Transverse colon (tissue), 4 donors: ENCODE measurements at places on chromosomes 13 and 19.

DNA sequence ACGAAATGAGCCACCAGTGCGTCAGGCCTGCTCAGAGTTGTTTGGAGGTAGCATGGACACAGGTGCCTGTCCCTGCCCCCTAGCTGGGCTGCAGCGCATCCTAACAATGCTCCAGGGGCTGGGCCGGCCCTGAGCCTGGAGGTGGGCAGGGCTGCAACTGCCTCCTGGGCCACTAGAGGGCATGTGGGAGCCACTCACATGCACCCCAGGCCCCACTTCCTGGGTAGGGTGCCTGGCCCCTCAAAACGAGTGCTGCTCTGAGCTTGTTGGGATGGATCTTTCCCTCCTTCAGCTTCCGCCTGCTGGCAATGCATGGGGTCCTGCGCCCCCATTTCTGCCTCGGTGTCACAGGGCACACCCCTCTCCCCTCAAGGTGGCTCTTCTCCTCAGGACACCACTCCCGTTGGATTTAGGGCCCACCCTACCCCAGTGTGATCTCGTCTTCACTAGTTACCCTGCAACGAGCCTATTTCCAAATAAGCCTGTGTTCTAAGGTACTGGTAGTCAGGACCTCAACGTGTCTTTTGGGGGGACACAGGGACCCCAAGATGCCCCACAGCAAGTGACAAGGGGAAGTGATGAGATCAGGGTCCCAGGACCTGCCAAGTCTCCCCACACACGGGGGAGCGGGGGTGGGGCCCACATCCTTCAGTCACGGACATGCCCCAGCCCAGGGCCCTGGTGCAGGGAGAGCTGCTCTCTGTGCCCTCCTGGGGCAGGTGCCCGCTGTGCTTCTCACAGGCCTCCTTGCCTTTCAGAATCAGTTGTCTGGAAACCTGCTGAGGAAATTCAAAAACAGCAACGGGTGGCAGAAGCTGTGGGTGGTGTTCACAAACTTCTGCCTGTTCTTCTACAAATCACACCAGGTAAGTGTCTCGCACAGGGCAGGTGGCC, 131.3 kb downstream of the STK24 start:
- no peaks in the 10 kb centered on the region for H3K36me3 ChIP-seq
- peak; percentile 80 for DNase-seq
- H3K4me3 ChIP-seq, result no peak overlapping the region

DNA sequence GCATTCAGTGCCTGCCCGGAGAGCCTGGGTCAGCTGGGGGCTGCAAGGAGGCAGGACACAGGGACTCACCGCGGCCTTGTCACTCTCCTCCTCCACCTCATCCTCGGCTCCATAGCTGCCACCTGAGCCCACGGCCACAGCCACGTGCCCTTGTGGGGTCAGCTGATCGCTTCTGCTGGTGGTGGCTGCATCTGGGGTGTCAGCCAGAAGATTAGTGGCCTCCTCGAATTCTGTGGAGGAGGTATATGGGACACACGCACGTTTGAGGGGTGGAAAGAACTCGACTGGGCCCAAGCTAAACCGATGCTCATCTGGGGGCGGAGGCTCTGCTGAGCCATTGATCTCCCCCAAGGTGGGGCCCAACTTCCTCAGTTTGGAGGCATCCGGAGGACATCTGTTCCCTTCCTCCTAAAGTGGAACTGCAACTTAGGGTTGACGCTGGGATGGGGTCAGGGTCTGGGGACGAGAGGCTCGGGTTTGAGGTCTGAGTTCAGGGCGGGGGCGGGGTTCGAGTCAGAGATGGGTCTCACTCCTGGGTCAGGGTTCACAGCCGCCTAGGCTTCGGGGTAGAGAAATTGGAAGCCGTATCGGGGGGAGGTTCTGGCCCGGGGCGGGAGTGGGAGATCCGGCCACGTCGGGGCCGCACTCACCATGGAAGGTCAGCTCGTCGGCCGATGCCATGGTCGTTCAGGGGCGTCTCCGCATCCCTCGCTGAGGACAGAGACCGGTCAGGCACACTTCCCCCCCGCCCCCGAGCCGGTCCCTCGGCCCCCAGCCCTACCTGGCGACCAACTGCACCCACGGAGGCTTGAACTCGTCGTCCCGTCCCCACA, 493 bp downstream of the YIPF2 start:
- peak overlapping the region; percentile 85 for H3K4me3 ChIP-seq
- peaks cover 15% of the 10 kb centered on the region for H3K4me1 ChIP-seq
- H3K27ac ChIP-seq, result peak overlapping the region; percentile 90
- no peak for DNase-seq

DNA sequence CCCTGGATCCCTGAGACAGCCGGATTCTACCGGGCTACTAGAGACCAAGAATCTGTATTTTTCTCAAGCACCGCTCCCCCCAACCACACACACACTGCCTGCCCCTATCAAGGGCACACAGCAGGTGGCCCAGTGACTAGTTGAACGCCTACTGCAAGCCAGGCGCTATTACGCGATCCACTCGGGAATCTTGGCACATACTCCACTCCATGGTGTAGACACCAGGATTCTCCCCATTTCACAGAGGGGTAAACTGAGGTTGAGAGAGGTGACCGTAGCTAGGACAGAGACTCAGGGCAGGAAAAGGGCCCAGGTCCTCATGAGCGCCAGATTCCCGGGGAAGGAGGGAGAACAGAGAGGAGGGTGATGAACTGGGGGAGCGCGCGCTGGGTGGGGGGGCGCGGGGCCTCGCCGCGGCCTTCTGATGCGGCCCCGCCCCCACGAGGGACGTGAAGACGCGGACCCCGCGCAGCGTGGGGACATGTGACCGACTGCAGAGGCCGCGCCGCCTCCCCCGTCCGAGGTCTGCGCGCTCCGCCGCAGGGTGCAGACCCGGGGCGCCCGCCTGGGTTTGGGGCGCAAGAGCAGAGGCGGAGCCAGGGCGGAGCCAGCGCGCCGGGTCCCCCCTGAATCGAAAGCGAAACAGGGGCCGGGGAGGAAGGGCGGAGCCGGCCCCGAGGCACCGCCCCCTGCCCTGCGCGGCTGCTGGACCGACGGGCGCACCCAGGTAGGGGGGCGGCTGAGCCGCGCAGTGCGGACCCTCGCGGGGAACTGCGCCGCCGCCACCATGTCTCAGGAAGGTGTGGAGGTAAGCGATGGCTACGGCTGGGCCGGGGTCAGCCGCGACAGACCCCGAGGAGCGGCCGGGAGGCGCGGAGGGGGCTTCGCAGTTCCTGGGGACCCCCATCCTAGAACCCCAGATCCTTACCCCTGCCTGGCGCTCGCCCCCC, at the start of gene SHFL:
Gene SHFL, plus strand, starts transcription at position 677 of the 950 bp plus-strand sequence. Its CDS starts 111 bp downstream, at position 788.
- no peaks in the 10 kb centered on the region for H3K36me3 ChIP-seq
- H3K27ac ChIP-seq, result peak within 1 kb of the TSS; percentile 93
- H3K27me3 ChIP-seq, result no peaks in the 10 kb centered on the region

DNA sequence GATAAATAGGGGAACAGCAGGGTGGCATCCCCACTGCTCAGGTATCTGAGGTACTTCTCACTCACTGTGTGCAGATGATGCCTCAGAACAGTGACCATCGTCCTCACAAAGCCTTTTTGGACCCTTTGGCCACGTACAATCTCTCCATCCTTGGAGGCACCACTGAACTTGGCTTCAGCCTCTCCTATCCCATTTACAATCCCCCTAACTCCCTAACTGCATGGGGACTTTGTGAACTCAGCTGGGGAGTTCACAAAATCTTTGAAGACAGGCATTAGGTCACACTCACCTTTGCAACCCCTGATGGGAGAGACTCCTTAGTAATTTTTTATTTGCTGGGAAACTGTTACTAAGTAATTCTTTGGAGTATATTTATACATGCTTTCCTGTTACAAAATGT, 60.8 kb downstream of the TBC1D4 start:
- no peaks in the 10 kb centered on the region for H3K4me1 ChIP-seq
- H3K27ac ChIP-seq, result no peak overlapping the region
- H3K4me3 ChIP-seq, result no peak overlapping the region
- DNase-seq, result no peak
- no peaks in the 10 kb centered on the region for H3K36me3 ChIP-seq
- H3K27me3 ChIP-seq, result no peaks in the 10 kb centered on the region

DNA sequence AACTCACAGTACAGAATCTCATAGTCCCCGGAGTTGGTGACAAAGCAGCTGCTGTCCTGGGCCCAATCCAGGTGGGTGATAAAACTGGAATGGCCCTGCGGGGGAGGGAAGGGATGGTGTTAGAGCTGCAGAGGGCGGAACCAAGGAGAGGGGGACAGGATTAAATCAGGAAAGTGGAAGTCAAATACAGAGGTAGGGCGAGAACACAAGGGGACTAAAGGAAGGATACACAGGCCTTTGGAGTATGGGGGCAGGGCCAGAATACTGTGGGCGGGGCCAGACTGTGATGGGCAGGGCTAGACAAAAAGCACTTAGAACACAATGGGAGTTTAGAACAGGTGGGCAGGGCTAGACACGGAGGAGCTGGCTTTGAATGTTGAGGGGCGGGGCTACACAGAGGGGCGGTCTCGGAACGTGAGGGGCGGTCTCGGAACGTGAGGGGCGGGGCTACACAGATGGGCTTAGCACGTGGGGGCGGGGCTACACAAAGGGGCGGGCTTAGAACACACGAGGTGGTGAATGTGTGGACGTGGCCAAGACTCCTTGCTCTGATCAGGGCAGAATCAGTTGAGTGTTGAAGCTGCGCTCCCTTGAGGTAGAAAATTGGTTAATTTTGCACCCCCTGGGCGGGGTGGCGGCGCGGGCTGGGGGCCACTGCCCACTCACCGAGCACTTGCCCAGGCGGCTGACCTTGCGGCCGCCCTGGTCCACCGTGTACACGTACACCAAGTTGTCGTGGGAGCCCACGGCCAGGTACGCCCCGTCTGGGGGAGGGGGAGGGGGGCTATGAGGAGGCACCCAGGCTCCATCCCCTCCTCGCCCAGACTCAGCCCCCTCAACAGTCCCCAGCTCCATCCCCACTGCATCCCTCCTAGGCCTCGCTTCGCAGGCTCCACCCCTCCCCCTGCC, 14.0 kb upstream of the GPR4 start:
- DNase-seq, result peak; percentile 94
- no peak overlapping the region for H3K4me3 ChIP-seq
- peaks cover 25% of the 10 kb centered on the region for H3K36me3 ChIP-seq
- H3K4me1 ChIP-seq, result peaks cover 3% of the 10 kb centered on the region
- peak overlapping the region; percentile 84 for H3K27ac ChIP-seq

DNA sequence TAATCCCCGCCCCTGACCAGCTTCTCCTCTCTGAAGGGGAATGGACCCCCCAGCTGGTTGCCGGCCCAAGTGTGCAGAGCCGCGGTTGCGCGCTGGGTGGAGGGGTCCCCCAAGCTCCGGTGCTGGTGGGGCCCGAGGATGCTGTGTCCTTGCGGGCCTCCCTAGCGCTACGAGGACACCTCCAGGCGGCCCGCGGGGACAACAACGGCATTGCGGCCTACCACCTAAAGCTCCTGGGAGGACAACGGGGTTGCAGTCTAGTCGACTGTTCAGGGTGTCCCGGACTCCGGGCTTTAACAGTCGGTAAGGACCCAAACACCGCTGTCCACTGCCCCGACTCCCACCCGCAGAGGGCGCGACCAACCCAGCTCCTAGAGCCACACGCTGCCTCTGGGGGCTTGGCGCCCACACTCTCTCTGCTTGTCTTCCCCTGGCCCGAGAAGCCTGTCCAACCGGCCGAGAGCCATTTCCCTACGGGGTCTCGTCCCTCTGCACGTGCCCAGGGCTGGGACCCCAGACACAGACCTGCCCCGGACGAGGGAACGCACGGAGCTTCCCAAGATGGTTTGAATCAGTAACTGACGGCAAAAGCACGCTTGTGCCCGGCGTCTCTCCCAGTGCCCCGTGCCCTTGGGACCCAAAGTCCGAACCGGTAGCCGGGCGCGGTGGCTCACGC, 927 bp upstream of the SDHAF1 start:
- DNase-seq, result peak; percentile 38
- no peaks in the 10 kb centered on the region for H3K36me3 ChIP-seq
- peak overlapping the region; percentile 88 for H3K27ac ChIP-seq
- H3K4me1 ChIP-seq, result peaks cover 30% of the 10 kb centered on the region
- H3K27me3 ChIP-seq, result peaks cover under 1% of the 10 kb centered on the region

DNA sequence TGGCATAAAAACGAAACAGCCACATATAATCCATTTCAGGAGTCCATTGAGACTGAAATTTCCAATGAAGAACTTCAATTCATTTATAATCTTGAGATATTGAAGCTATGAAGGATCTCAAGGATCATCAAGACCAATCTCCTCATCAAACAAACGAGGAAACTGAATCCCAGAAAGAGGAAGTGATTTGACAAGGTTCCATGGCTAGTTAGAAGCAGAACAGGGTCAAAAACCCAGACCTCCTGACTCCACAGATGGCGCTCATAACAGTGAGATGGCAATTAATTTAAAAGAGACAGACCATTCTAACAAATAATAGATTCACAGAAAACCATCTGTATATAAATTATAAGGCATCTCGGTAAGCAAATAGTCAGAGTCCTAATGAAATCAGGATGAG, 229.7 kb downstream of the KCTD12 start:
- no peak overlapping the region for H3K27ac ChIP-seq
- no peak overlapping the region for H3K4me3 ChIP-seq
- no peak for DNase-seq
- H3K27me3 ChIP-seq, result no peaks in the 10 kb centered on the region
- H3K4me1 ChIP-seq, result no peaks in the 10 kb centered on the region

GRCh38 chr19:35545855-35546381, 492 bp downstream of the TMEM147 start:
- H3K4me3 ChIP-seq, result peak overlapping the region; percentile 85
- peaks cover 18% of the 10 kb centered on the region for H3K4me1 ChIP-seq
- peak; percentile 60 for DNase-seq
- peak overlapping the region; percentile 90 for H3K27ac ChIP-seq

DNA sequence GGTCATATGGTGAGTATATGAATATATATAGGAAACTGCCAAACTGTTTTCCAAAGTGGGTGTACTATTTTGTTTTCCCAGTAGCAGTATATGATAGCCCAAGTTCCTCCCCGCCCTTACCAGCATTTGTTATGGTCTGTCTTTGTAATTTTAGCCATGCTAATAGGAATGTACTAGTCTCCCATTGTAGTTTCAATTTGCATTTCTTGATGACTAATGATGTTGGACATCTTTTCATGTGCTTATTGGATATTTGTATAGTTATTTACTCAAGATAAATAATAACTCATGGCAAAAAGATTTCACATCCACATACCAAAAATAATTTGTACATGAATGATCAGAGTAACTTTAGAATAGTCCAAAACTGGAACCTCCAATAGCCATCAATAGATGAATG, 75.3 kb upstream of the SERP2 start:
- DNase-seq, result no peak
- no peaks in the 10 kb centered on the region for H3K36me3 ChIP-seq
- H3K27ac ChIP-seq, result no peak overlapping the region
- peaks cover 42% of the 10 kb centered on the region for H3K4me1 ChIP-seq

GRCh38 chr13:46554951-46555350, 2.0 kb downstream of the LRCH1 start:
- H3K36me3 ChIP-seq, result no peaks in the 10 kb centered on the region
- peak overlapping the region; percentile 94 for H3K27ac ChIP-seq
- peaks cover 30% of the 10 kb centered on the region for H3K4me1 ChIP-seq
- H3K4me3 ChIP-seq, result peak overlapping the region; percentile 71

GRCh38 chr19:49149652-49150105, 5.5 kb downstream of the HRC start:
- peak overlapping the region; percentile 56 for H3K4me3 ChIP-seq
- peak overlapping the region; percentile 94 for H3K27ac ChIP-seq
- H3K4me1 ChIP-seq, result peaks cover 17% of the 10 kb centered on the region
- H3K27me3 ChIP-seq, result no peaks in the 10 kb centered on the region
- peak; percentile 60 for DNase-seq

GRCh38 chr13:26497968-26498511, 59.4 kb upstream of the WASF3 start:
- H3K4me1 ChIP-seq, result no peaks in the 10 kb centered on the region
- no peak overlapping the region for H3K4me3 ChIP-seq
- no peaks in the 10 kb centered on the region for H3K27me3 ChIP-seq
- no peak for DNase-seq

- no peak for DNase-seq
- no peaks in the 10 kb centered on the region for H3K27me3 ChIP-seq
Measured at GRCh38 chr13:49419276-49419675, 24.6 kb downstream of the CAB39L start.
